ENCODE measurements at places on chromosomes 7 and 10.

DNA sequence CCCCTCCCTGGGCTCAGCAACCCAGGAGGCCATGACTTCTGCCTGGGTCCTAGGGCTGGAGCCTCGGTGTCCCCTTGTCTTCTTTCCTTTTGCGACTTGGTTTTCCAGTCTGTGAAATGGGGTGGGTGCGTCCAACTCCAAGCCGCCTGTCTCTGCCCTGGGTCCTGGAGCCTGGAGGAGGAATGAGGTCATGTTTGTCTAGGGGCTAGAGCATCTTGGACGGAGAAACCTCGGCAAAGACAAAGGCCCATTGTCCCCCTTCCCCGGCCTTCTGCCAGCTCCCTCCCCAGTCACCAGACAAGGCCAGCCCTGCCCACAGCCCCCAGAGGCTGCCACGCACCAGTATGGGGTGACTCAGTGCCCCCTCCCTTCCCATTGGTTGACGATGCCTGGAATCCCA is 39.8 kb upstream of the ELN start:
- no peak for DNase-seq

- no peak for DNase-seq
These were observed 433.8 kb downstream of the SH2D4B start for GRCh38 chr10:80971461-80971860.

- no peak for DNase-seq
These were observed 11.5 kb downstream of the SGPL1 start for GRCh38 chr10:70827086-70827757.

DNA sequence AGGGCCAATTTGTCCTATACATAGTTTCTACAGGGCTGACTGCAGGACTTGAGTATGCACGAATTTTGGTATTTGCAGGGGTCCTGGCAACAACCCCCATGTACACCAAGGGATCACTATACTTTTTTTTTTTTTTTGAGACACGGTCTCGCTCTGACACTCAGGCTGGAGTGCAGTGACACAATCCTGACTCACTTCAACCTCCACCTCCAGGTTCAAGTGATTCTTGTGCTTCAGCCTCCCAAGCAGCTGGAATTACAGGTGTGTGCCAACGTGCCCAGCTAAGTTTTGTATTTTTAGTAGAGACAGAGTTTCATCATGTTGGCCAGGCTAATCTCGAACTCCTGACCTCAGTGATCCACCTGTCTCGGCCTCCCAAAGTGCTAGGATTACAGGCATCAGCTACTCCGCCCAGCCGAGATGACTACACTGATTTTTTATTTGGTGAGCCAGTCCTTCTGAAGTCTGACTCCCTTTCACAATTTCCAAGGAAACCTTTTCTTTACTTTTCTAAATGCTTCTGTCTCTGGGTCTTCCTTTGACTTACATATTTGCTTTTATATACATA is 19.8 kb downstream of the CFAP70 start:
- no peak for DNase-seq

- no peak for DNase-seq
These were observed 69.8 kb upstream of the DRGX start for GRCh38 chr10:49465736-49466135.

DNA sequence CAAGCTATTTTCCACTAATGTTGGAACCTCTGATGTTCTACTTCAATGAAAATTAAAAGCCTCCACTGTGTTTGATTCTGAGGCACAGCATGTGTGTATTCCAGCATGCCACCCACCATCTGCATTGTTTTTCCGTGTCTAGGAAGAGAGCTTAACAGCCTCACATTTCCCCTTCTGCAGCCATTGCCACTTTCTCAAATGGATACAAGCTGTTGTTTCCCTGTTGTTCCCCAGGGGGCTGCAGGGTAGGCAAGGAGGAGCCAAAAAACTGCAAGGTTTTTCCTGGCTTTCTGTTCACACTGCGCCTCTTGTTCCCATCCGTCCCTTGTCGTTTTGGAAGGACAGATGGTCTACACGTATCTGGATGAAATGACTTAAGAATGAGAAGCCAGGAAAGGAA is 72.3 kb upstream of the DNAJB12 start:
- DNase-seq: no peak

DNA sequence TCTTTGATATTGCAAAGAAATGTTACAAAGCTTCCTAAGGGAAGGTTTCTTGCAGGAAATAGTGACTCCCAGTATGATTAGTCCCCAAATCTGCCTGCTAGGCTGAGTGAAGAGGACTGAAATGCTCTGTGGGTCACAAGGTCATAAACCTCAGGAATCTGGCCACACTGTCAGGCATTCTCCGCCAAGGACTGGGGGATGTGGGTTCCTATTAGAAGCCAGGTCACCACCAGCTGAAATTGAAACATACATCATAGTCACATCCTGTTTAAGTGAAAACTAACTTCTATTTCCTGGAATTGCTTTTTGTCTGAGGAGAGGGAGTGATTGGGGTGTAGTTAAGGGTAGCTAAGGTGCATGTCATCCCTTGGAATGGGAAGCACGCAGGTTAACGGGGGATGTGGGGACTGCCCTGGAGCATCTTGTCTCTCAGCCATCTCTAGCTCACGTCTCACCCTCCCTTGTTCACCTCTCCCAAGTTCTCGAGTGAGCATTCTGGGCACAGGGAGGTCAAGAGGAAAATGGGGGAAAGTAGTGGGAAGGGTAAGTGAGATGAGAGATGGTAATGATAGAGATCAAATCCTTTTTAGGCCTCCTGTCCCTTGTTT is 12.0 kb upstream of the GSAP start:
- DNase-seq: no peak

Measured in HAP-1 (cell line).